Lower lobe of right lung (tissue), 2 donors: ENCODE measurements at places on chromosomes 1 and 21. TPM values are rescaled to one million over a fixed set of nuclear protein-coding genes. Genes with fewer than 3 reads are reported as not detected.

The DNAJC11 gene
- total RNA-seq: 36.4 TPM

The TCEA3 gene
- total RNA-seq: 41.9 TPM

The CIART gene
- 6.2 TPM for total RNA-seq

The SLC6A9 gene
- total RNA-seq: 24.2 TPM

The CTBS gene
- total RNA-seq: 27.4 TPM

The GRHL3 gene
- total RNA-seq: 0.80 TPM

The BLACAT1 gene
- 1.0 TPM for total RNA-seq

The WDR26 gene
- total RNA-seq: 86.6 TPM

The CD244 gene
- 4.5 TPM for total RNA-seq
